Endothelial cell of umbilical vein (primary cell): ENCODE measurements at places on chromosomes 7 and 10. TPM values are rescaled to one million over a fixed set of nuclear protein-coding genes. Genes with fewer than 3 reads are reported as not detected.

The TDRD1 gene
- not detected in 2 replicates for total RNA-seq

The IKZF1 gene
- total RNA-seq, result 0.20 TPM in 1 of 2 replicates, not detected in the other

- DNase-seq, result no peak
- H3K4me3 ChIP-seq, result no peak within 1 kb of the TSS
- no peak within 1 kb of the TSS for H3K27ac ChIP-seq
These were observed at the start of gene PHYHIPL for GRCh38 chr10:59176241-59177030. PHYHIPL (plus strand) TSS chr10:59176643; CDS start chr10:59176854, 211 bp downstream.

GRCh38 chr7:125241548-125241947 lies 311.9 kb upstream of the POT1 start:
- DNase-seq, result no peak
- no peak overlapping the region for H3K27ac ChIP-seq
- no peak overlapping the region for H3K4me3 ChIP-seq
- H3K27me3 ChIP-seq, result no peaks in the 10 kb centered on the region
- no peaks in the 10 kb centered on the region for H3K4me1 ChIP-seq

DNA sequence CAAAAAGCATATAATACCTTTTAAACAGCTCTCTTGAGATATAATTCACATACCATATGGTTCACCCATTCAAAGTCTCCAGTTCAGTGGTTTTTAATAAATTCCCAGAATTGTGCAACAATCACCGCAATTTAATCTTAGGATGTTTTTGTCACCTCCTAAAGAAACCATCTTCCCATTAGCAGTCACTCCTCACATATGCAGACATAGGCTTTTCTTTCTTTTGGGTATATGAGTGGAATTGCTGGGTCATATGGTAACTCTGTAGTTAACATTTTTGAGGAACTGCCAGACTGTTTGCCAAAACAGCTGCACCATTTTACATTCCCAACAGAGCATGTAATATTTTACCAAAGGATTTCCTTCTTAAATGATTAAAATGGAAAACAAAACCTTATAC lies 57.0 kb downstream of the CC2D2B start:
- H3K4me1 ChIP-seq, result no peaks in the 10 kb centered on the region
- H3K27ac ChIP-seq, result no peak overlapping the region
- no peaks in the 10 kb centered on the region for H3K36me3 ChIP-seq

- DNase-seq, result no peak
- no peak overlapping the region for H3K27ac ChIP-seq
- no peaks in the 10 kb centered on the region for H3K27me3 ChIP-seq
- no peaks in the 10 kb centered on the region for H3K4me1 ChIP-seq
- H3K36me3 ChIP-seq, result no peaks in the 10 kb centered on the region
These were observed 235.9 kb downstream of the MAD1L1 start for GRCh38 chr7:1996816-1997215.

GRCh38 chr10:131310551-131311401 lies 745 bp downstream of the TCERG1L start:
- H3K4me1 ChIP-seq, result no peaks in the 10 kb centered on the region
- H3K4me3 ChIP-seq, result no peak overlapping the region
- no peak for DNase-seq
- H3K27ac ChIP-seq, result no peak overlapping the region
- H3K27me3 ChIP-seq, result peaks cover 3% of the 10 kb centered on the region

- H3K4me1 ChIP-seq, result no peaks in the 10 kb centered on the region
- peaks cover 16% of the 10 kb centered on the region for H3K27me3 ChIP-seq
- no peak for DNase-seq
- no peak overlapping the region for H3K4me3 ChIP-seq
- no peaks in the 10 kb centered on the region for H3K36me3 ChIP-seq
These were observed 13.4 kb upstream of the PRF1 start for GRCh38 chr10:70615784-70616522.

DNA sequence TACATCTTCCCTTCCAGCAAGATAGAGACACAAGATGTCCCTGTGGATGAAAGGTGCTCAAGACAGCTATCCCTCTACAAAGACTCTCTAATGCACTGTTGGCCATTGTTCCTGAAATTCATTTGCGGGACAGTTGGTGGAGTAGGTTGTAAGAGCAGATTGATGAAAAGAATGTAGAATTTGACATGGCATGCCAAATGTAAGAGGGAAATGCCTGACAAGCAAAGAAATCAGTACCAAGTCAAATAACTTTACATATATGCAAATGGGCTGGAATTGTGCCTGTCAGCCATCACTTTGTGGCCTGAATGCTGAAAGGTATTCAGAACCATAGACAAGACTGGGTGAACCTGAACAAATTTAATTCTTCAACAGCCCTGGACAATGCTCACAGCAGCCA lies 120.3 kb upstream of the FAM204A start:
- no peaks in the 10 kb centered on the region for H3K4me1 ChIP-seq
- H3K27me3 ChIP-seq, result no peaks in the 10 kb centered on the region
- H3K27ac ChIP-seq, result no peak overlapping the region
- DNase-seq, result no peak
- no peak overlapping the region for H3K4me3 ChIP-seq
- H3K36me3 ChIP-seq, result no peaks in the 10 kb centered on the region

DNA sequence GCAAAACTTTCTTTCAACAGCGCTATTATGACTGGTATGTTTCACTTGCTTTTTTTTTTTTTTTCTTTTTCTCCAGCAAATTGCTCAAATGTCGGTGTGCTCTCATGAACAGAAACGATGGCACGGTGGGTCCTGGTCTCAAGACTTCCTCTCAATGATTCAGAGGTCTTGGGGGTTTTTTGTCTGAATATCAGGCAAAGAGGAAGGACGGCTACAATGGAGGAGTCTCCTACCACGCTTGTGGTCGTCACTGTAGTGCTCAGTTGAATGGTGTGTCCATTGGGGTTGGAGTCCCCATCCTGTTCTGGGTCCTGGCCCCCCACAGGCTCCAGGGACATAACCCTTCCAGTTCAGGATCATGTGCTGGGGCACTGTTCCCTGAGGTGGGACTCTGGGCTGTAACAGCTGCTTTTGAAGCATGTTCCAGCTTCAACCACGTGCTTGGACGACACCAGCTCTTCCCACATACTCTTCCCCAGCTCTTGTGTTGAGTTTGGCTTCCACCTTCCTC lies 266.7 kb upstream of the KLF6 start:
- no peak overlapping the region for H3K27ac ChIP-seq
- peaks cover 6% of the 10 kb centered on the region for H3K4me1 ChIP-seq
- DNase-seq, result no peak
- H3K4me3 ChIP-seq, result no peak overlapping the region
